ENCODE measurements at places on chromosomes 13 and 19.

DNA sequence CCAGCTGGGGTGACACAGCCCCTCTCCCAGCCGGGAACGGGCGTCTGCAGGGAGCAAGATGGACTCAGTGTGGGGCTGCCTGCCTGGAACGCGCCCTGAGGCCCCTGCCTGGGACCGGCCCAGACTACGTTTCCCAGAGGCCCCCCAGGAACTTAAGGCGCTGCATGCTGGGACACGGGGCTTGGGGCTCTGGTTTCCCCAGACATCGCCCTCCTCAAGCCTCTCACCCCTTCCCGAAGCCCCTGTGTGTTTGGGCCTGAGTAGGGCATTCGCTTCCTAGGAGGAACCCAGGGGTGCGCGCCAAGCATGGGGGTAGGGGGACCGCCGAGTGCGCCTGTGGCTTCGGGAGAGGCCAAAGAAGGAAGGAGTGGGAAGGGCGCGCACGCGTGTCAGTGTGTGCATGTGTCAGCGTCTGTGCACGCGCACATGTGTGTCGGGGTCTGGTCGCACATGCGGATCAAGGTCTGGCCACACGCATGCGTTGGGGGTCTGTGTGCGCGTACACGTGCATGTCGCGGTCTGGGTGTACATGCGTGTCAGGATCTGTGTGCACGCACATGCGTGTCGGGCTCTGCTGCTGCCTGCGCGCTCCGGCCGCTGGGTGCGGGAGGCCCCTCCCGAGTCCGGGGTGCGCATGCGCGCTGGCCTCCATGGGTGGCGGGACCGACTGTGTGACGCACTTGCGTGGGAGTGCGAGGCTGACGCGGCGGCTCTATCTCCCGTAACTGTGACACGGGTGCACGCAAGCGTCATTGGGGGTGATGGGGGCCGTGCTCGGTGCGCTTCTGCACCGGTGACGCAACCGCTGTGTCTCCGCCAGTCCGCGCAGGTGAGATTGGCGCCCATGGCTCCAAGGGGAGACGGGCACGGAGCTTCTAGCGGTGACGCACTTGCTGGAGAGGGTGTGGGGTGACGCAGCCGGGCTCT is 16.2 kb downstream of the ZNF331 start:
- peak; percentile 95 for DNase-seq

DNA sequence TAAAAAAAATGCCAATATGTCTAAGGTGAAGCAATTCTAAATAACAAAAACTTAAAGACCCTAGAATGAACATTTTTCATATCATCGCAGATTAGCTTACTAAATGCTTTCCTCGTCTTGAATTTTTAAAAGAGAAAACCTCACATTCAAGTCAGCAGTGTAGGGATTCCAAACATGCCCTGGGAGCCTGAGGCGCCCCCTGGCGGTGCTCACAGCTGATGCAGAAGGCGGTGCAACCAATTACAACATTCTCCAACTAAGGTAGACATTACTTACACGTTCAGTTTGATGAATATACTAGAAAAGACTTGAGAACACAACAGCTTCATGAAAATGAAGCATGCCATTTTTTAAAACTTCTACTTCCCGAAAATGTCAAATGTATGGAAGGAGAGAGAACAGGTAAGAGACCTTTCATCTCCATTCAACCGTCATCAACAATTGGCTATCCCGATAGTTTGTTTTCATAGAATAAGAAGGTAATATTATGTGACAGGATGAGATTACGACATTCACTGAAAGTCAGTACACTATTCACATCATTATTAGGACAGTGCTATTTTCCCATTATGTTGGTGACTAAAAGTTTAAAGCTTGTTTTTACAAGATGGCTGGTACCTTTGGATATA is 304.4 kb downstream of the DCLK1 start:
- DNase-seq: no peak

- no peak for DNase-seq
These were observed 83.4 kb downstream of the UBL3 start for GRCh38 chr13:29767006-29767405.

DNA sequence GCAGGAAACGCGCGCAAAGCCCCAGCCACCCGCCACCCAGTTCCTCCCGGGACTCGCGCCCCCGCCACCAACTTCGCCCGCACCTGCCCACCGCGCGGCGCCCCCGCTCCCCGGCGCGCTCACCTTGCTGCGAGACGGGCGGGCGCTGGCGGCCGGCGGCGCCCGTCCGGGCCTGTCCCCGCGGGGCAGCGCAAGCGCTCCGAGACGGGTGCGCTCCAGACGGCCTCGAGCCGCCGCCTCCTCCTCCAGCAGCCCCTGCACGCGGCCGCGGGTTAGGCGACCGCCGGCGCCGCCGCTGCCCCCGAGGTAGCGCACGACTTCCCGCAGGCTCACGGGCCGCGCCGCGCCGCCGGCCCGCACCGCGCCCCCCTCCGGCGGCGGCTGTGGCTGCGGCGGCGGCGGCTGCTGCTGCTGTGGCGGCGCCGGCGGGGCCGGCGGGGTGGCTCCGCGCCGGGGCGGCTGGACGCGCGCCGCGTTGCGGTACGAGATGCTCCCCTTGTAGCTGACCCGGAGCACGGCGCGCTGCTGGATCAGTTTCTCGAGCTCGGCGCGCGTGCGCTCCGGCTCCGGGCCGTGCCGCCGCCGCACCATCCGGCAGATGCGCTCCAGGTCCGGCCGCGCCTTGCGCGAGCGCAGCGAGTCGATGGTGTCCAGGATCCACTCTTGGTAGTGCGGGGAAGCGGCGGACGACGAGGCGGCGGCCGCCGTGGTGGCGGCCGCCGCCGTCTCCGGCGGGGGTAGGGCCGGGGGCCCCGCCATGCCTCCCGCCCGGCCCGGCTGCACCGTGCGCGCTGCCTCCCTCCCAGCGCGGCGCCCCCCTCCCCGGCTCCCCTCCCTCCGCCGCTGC is 666 bp downstream of the SAMD1 start:
- peak; percentile 77 for DNase-seq

Measured in brain (organoid and tissue), 16 donors.